ENCODE measurements at places on chromosomes 2 and 18.

- no peak for DNase-seq
Observed at GRCh38 chr2:128710729-128711128, 392.1 kb upstream of the HS6ST1 start.

DNA sequence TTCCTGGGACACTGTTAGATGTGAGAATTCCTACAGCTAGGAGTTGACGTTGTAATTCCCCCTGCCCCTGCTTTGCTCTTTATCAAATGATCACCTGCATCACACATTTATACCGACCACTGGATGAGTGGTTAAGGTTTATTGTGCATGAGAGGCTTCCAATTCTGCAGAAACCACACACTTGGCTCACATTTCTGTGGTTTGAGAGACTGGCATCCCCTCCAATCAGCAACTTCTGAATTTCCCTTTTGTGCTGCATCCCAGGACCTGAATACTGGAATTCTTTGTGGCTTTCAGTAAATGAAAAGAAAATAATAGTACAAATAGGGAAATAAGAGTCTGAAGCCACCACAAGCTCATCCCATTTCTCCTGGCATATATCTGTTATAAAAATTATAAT, 628.7 kb upstream of the PIK3C3 start:
- no peak for DNase-seq

DNA sequence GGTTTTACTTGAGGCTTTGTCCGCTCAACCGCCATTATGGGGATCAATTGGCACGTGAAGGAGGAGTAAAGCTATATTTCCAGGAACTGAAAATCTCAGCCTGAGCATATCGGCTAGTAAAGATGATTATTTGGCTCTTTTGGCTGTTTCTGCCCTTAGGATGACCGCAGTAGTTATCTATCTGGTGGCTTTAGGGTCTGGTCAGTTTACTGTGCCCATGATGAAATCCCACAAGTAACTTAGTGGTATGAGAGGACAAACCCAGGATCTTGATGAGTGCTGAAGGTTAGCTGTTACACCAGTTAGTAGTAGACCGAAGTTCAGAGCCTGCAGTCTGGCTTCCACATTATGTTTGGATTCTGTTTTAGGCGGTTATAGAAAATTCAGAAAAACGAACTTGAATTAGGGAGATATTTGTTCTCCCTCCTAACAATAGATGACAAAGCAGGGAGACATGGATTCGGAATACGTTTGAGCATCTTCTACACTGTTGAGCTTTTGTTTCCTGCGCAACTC, 1.2 kb downstream of the MAT2A start:
- no peak for DNase-seq

DNA sequence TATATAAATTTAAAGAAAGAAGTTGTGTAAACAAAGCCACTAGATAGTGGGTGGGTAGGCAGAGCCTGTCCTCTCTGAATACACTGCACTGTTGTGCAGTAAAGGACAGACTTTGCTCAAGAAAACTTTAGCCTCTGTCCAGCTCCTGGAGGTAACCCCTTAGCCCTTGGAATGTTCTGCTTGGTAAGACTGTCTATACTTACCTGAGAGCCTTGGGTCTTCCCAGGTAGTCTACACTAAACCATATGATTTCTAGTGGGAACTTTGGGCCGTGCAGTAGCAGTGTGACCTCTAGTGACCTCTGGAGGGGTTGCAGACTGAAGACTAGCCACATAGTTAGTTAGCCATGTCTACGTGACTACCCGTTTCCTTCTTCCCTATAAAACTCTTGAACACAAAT, 678.3 kb upstream of the NRXN1 start:
- no peak for DNase-seq

DNA sequence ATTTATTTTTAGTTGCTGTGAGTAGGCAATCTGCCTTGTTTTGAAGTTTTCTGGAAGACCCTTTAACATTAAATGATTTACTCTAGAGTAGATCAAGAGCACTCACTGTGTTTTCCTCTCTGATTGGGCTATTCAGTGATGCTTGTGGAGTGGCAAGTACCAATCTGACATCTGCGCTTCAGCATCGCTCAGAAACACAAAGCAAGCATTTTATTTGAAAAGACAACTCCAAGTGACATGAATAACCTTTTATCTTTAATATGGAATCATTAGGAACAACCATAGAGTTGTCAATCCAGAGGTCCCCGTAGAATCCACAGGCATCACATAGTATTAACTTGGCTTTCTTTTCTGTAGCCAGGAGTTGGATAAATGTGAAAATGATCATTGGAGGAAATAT, 114.7 kb downstream of the CPS1 start:
- DNase-seq = no peak

GRCh38 chr2:219765231-219765911, 137.9 kb downstream of the SLC4A3 start:
- DNase-seq = no peak

DNA sequence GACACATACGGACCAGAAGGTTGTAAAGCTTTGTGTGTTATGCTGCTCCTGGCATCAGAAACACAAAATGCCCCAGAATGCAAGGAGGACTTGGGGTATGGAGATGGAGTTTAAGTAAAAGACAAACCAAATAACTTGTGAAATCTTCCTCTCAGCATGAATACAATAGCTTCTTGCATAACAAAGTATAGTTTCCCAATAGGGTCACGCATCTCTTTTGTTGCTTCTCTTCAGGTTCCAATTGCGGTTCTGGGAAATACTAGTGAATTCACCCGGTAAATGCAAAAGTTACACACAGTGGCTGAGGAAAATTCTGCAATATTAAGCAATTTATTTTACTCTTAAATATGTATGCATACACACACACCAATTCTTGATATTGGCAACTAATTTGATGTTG, 339.2 kb upstream of the EPHA4 start:
- no peak for DNase-seq

Data from stimulated activated CD4-positive, alpha-beta T cell treated with anti-CD3 and anti-CD28 coated beads, Interleukin-2, amount 100 ng/mL, for 24 hours (primary cell).